Memory B cell (primary cell): ENCODE measurements at places on chromosomes 3 and 15.
A peak's percentile ranks its signal among the peaks of the same experiment; 100 is the strongest.

- H3K4me1 ChIP-seq, result no peaks in the 10 kb centered on the region
- DNase-seq, result no peak
- no peak overlapping the region for H3K4me3 ChIP-seq
- H3K27ac ChIP-seq, result no peak overlapping the region
- H3K27me3 ChIP-seq, result no peaks in the 10 kb centered on the region
Observed at GRCh38 chr3:29226706-29227105, 54.2 kb upstream of the RBMS3 start.

GRCh38 chr3:39325236-39325635, 4.3 kb upstream of the CCR8 start:
- no peaks in the 10 kb centered on the region for H3K36me3 ChIP-seq
- H3K4me1 ChIP-seq, result no peaks in the 10 kb centered on the region
- peaks cover 2% of the 10 kb centered on the region for H3K27me3 ChIP-seq
- no peak overlapping the region for H3K27ac ChIP-seq

DNA sequence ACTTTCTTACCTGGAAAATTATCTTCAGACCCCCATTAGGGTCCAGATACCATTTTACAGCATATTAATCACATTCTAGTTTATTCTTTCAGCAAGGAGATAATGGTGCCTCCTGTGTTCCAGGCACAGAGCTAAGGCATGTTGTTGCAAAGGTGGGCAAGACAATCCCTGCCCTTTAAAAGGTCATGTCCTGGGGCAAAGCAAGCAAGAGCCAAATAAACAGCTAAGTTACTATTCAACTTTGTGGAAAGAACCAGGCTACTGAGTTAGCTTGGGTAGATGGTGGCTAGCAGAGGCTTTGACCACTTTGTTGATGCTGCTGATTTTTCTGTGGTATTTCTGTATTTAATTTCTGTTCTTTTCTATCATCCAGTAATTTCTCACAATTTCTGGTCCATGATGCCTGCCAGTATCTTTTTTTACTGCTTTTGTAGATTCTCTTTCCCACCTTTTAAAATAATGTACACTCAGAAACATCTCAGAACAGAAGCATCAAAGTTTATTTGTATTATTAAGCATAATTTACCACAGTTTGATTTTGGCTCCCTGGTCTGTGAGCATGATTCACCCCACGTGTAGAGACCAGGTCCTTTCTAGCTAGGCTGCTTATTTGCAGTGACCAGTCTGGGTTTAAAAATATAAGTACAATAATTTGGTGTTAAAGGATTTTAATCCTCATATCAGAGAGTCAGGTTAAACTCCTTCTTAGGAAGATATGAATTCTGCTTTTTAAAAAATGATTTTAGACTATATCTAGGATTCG, 71.5 kb downstream of the LRRC28 start:
- peaks cover 20% of the 10 kb centered on the region for H3K4me1 ChIP-seq
- no peak overlapping the region for H3K27ac ChIP-seq
- H3K27me3 ChIP-seq, result no peaks in the 10 kb centered on the region
- DNase-seq, result no peak
- peaks cover 6% of the 10 kb centered on the region for H3K36me3 ChIP-seq

GRCh38 chr3:186413615-186414415, 51.8 kb upstream of the DGKG start:
- H3K4me1 ChIP-seq, result peaks cover 28% of the 10 kb centered on the region
- H3K27ac ChIP-seq, result peak overlapping the region; percentile 85
- peak; percentile 38 for DNase-seq
- no peaks in the 10 kb centered on the region for H3K36me3 ChIP-seq
- no peaks in the 10 kb centered on the region for H3K27me3 ChIP-seq

- no peaks in the 10 kb centered on the region for H3K36me3 ChIP-seq
- H3K4me1 ChIP-seq, result no peaks in the 10 kb centered on the region
- H3K27me3 ChIP-seq, result peaks cover 2% of the 10 kb centered on the region
- H3K4me3 ChIP-seq, result no peak overlapping the region
Observed at GRCh38 chr3:134911586-134912548, 116.8 kb downstream of the EPHB1 start.

- peaks cover 12% of the 10 kb centered on the region for H3K36me3 ChIP-seq
- H3K4me3 ChIP-seq, result no peak overlapping the region
- no peaks in the 10 kb centered on the region for H3K27me3 ChIP-seq
- peak overlapping the region; percentile 21 for H3K27ac ChIP-seq
- no peak for DNase-seq
Observed at GRCh38 chr15:93028632-93029213, 60.3 kb downstream of the RGMA start.

- DNase-seq, result no peak
- H3K36me3 ChIP-seq, result no peaks in the 10 kb centered on the region
- peaks cover 7% of the 10 kb centered on the region for H3K27me3 ChIP-seq
- H3K27ac ChIP-seq, result no peak overlapping the region
Observed at GRCh38 chr3:112639455-112640225, 1.3 kb downstream of the CCDC80 start.

DNA sequence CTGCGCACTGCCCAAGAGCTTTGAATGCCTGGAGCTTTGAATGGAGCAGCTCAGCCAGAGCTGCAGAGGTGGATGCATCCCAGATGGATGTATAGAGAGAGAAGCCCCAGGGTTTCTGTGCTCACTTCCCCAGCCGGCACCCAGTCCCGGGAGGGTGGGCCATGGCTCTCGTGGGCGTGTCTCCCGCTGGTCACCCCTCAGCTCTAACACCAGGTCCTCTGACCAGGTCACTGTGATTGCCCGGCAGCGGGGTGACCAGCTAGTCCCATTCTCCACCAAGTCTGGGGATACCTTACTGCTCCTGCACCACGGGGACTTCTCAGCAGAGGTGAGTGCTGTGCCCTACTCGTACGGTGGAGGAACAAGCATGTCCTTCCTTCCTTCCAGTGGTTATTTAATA, 10.7 kb downstream of the TMEM43 start:
- H3K27ac ChIP-seq, result no peak overlapping the region
- no peak overlapping the region for H3K4me3 ChIP-seq
- H3K36me3 ChIP-seq, result peaks cover 29% of the 10 kb centered on the region
- no peaks in the 10 kb centered on the region for H3K4me1 ChIP-seq
- no peak for DNase-seq
- H3K27me3 ChIP-seq, result no peaks in the 10 kb centered on the region

- DNase-seq, result no peak
- peaks cover 4% of the 10 kb centered on the region for H3K4me1 ChIP-seq
- H3K36me3 ChIP-seq, result peaks cover 2% of the 10 kb centered on the region
- H3K27me3 ChIP-seq, result no peaks in the 10 kb centered on the region
- no peak overlapping the region for H3K4me3 ChIP-seq
Observed at GRCh38 chr3:198076722-198077308, 116.8 kb downstream of the LMLN start.

GRCh38 chr15:48064421-48064820, 56.4 kb upstream of the SLC24A5 start:
- no peak for DNase-seq
- no peaks in the 10 kb centered on the region for H3K36me3 ChIP-seq
- H3K4me1 ChIP-seq, result no peaks in the 10 kb centered on the region
- H3K4me3 ChIP-seq, result no peak overlapping the region
- H3K27ac ChIP-seq, result no peak overlapping the region

- H3K36me3 ChIP-seq, result peaks cover 32% of the 10 kb centered on the region
- H3K27me3 ChIP-seq, result no peaks in the 10 kb centered on the region
- peak overlapping the region; percentile 9 for H3K27ac ChIP-seq
- H3K4me1 ChIP-seq, result peaks cover 26% of the 10 kb centered on the region
Observed at GRCh38 chr3:120753810-120754209, 11.3 kb downstream of the GTF2E1 start.

DNA sequence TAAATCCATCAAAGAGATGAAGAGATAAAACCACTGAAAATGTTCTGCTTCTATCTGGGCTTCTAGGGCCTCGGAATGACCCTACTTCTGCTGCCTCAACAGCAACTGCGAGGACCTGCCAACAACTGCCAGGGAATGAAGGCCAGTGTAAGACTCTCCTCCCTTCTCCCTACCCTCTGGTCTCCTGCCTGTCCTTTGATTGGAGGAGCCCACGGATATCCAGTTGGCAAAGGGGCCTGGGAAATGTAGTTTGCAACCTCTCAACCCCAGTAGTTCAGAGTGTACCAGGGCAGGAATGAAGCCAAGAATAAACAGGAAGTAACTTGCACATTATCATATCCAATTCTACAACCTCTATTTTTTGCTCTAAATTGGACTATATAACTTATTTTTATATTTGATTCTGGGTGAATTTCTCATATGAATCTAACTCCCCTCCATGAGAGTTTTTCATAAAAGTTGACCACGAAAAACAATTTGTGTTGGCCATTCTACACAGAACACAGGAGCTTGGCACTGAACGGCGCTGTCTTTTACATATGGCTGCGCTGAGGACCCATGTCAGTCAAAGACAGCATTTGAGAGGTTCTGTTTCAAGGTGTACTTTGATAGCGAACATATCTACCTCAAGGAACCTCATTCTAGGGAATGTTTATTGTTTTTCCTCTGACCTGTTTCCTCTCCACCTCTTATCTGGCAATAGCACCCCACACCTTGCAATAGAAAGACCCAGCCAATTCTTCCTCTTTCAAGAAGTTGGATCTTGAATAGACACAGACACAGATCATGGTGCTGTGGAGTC, 91.1 kb upstream of the RNF7 start:
- H3K27me3 ChIP-seq, result no peaks in the 10 kb centered on the region
- H3K27ac ChIP-seq, result no peak overlapping the region
- H3K4me1 ChIP-seq, result no peaks in the 10 kb centered on the region
- H3K4me3 ChIP-seq, result no peak overlapping the region

DNA sequence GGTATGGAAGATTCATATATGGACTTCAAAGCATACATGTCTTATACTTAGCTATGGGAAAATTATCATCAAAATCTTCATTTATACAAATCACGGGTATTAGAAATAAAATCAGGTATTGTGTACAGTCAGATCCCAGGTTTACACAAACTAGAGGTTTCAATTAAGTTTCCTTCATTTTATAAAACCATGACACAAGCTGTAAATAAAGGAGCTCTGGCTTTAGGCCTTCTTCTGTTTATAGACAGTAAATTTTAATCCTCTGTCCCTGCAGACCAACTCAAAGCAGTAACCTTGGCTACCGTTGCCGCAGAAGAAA, 68.8 kb upstream of the CHD2 start:
- peaks cover 18% of the 10 kb centered on the region for H3K4me1 ChIP-seq
- peak overlapping the region; percentile 88 for H3K27ac ChIP-seq
- no peak for DNase-seq
- H3K4me3 ChIP-seq, result peak overlapping the region; percentile 79
- H3K36me3 ChIP-seq, result no peaks in the 10 kb centered on the region

DNA sequence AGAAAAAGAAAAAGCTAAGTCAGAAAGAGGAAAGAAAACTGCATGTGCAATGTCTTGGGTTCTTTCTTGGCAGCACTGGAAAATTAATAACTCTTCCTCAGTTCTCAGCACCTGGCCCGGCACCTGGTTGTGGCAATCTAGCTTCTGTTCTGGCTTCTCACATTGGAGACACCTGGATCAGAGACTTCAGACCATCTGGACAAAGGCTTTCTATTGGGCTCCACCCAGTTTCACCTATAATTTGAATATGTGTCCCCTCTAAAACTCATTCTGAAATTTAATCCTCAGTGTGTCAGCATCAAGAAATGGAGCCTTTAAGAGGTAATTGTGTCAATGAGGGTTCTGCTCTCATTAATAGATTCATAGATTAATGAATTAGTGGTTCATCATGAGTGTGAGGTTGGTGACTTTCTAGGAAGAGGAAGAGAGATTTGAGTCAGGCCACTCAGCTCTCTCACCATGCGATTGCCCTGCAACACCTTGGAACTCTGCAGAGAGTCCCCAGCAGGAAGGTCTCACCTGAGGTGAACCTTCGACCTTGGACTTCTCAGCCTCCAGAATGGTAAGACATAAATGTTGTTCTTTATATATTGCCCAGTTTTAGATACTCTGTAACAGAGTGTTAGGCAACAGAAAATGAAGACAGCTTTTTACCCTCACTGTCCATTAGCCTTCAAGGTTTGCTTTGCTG, 679.9 kb downstream of the NTRK3 start:
- no peaks in the 10 kb centered on the region for H3K4me1 ChIP-seq
- DNase-seq, result no peak
- H3K27me3 ChIP-seq, result no peaks in the 10 kb centered on the region
- no peak overlapping the region for H3K4me3 ChIP-seq
- no peaks in the 10 kb centered on the region for H3K36me3 ChIP-seq

- H3K4me1 ChIP-seq, result no peaks in the 10 kb centered on the region
- no peaks in the 10 kb centered on the region for H3K36me3 ChIP-seq
- DNase-seq, result no peak
- H3K27me3 ChIP-seq, result no peaks in the 10 kb centered on the region
Observed at GRCh38 chr3:76383781-76384180, 598.4 kb upstream of the ZNF717 start.

DNA sequence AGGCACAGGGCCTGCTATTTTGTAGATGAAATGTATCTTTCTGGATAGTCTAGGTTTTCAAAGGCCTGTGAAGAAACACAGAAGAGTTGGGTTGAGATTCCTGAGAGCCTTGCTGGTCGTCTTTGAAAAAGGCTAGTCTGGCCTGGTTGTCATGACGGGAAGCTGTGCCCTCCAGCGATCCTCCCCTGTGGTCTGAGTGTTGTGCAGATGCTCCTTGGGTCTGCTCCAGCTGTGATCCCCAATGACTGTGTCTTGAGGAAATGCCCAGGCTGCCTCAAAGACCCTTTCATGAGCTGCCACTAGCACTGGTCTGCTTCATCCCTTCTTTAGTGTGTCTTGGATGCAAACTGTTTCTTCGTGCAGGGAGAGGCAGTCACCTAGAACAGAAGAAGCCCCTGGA, 111.0 kb upstream of the SYNPR start:
- no peak overlapping the region for H3K27ac ChIP-seq
- H3K27me3 ChIP-seq, result no peaks in the 10 kb centered on the region
- H3K4me3 ChIP-seq, result no peak overlapping the region
- H3K36me3 ChIP-seq, result no peaks in the 10 kb centered on the region
- H3K4me1 ChIP-seq, result no peaks in the 10 kb centered on the region

GRCh38 chr15:64856429-64857145, 14.9 kb downstream of the PLEKHO2 start:
- H3K27me3 ChIP-seq, result no peaks in the 10 kb centered on the region
- peak overlapping the region; percentile 28 for H3K4me3 ChIP-seq
- no peak for DNase-seq
- peaks cover 42% of the 10 kb centered on the region for H3K4me1 ChIP-seq
- peak overlapping the region; percentile 79 for H3K27ac ChIP-seq

DNA sequence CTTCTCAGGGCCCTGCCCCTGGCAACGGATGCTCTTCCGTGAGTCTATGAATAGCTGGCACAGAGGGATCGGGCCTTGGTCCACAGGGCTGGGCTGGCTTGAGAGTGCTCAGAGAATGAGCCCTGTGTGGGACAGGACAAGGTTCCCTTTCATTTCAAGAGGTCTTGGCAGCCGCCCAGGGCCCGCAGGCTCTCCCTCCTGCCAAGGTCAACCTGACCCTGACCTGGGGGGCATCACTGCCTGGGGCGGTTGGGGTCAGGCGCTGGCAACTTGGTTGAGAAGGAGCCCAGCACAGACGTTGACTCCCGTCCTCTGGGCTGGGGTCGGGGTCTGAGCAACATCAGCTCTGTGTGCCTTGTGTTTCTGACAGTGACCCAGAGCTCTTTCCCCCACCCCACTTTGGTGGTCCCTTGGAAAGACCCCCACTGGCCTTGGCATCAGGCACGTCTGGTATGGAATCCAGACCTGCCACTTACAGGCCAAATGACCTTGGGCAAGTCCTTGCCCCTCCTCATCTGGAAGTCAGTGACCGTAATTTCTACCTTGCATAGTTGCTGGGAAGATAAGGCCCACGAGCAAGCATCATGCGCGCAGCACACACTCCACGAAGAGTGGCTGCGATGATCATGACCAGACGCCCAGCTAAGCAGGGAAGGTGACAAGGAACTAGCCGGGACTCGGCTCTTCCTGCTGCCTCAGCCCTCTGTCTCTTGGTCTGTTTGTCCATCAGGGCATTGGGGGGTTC, 36.4 kb downstream of the EPHB3 start:
- no peak overlapping the region for H3K4me3 ChIP-seq

- H3K4me1 ChIP-seq, result no peaks in the 10 kb centered on the region
- DNase-seq, result no peak
- H3K4me3 ChIP-seq, result no peak overlapping the region
- H3K27me3 ChIP-seq, result no peaks in the 10 kb centered on the region
- no peak overlapping the region for H3K27ac ChIP-seq
Observed at GRCh38 chr15:75143738-75144334, 57.8 kb upstream of the C15orf39 start.
